ENCODE measurements at places on chromosomes 11 and 22.

- no peak for DNase-seq
Measured at GRCh38 chr11:94141511-94142307, 13.1 kb downstream of the PANX1 start.

- no peak for DNase-seq
Measured at GRCh38 chr11:123233280-123233974, 38.4 kb upstream of the CLMP start.

DNA sequence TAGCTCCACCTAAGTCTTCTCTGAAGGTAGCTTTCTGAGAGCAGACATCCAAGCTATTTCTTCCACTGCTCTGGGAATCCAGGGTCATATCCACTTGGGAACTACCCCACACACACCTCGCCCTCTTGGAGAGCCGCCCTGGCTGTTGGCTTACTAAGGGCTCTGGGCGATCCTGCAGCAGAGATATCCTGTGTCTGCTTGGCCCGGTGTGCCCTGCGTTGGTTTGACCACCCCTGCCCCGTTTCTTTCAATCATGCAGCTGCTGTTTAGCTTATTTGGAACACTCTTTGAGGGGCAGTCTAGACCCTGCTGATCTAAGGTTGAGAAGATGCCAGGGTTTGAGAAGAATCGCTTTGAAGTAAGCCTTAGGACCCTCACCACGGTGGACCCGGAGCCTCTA is 17.4 kb upstream of the SCUBE1 start:
- no peak for DNase-seq

GRCh38 chr11:73972620-73973449 is 9.8 kb downstream of the UCP2 start:
- no peak for DNase-seq

DNA sequence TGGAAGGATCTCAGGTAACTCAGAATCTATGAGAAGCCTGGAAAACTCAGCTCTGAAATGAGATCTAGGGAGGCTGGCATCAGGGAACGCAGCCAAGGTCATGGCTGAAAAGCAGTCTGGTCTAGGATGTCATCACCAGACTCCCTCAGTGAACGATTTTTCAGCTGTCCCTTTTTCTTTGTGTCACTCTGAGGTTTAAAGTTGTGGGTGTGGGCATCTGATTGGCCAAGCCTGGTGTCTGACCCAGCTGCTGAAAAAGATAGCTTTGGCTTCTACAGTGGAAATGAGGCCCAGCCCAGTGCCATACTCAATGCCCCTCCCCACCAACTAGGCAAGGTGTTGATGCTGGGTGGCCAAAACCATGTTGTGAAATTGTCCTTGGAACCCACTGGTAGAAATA is 14.5 kb downstream of the RPS3 start:
- DNase-seq: no peak

DNA sequence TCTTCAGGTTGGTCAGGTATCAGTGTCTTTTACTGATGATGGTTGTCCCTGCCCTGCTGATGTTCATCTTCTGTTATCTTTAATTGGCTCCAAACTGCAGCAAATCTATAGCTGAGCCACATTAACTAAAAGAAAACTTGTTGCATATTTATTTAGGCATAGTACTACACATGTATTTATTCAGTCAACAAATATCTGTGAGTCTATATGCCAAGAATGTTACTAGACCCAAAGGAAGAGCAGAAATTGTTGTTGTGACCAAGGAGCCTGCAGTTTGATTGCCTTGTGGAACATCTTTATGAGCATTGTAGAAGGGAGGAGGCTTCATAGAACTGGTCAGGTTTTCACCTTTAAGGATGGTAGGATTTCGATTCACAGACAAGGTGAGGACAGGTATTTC is 10.1 kb downstream of the BMAL1 start:
- no peak for DNase-seq

GRCh38 chr22:26811647-26811992 is 154.2 kb downstream of the MIAT start:
- no peak for DNase-seq

DNA sequence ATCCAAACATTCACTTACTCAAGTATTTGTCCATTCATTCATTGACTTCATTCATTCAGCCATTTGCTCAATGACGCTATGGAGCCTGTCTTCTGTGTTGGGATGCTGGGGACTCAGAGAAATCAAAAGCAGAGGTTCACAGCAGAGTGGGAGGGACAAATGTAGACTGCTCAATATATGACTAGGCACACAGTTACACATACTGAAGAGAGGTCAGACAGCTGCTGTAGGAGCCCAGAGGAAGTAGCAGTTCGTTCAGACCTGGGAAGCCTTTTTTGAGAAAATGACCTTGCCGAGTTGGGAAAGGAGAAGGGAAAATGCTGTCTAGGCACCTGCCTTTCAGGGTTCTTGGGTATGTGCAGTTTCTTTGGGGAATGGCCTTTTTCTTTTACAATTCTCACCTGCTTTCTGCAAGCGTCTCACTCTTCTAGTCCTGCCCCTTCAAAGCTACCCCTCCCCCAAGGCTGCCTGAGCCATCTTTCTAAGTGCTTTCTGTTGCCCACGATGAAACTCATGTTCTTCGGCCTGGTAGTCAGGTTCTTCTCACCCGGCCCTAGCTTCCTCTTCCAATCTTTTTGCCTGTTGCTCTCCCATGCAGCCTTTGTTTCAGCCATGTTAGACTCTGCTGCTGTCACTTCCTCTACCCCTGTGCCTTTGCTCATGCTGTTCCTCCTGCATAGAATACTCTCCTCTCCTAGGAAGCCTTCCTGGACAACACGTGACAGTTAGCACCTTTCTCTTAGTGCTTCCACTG is 4.2 kb upstream of the UVRAG start:
- DNase-seq: no peak

- DNase-seq: no peak
Measured at GRCh38 chr22:47053726-47054141, 291.3 kb downstream of the TBC1D22A start.

- DNase-seq: no peak
Measured at GRCh38 chr11:75203138-75203537, 37.4 kb upstream of the TPBGL start.

- no peak for DNase-seq
Measured at GRCh38 chr11:68693484-68693882, 9.1 kb downstream of the GAL start.

- DNase-seq: no peak
Measured at GRCh38 chr11:75721852-75722668, 4.4 kb downstream of the MOGAT2 start.

- DNase-seq: peak; percentile 19
Measured at GRCh38 chr11:73520353-73521061, 77.4 kb downstream of the FAM168A start.

GRCh38 chr11:64305691-64306562 is 603 bp downstream of the ESRRA start:
- peak; percentile 47 for DNase-seq

All from NCI-H2081 (cell line).